HT1080 (cell line): ENCODE measurements at places on chromosomes 7 and 10. TPM values are rescaled to one million over a fixed set of nuclear protein-coding genes. Genes with fewer than 3 reads are reported as not detected.

Gene ZNF518A
- total RNA-seq: 11.4 and 13.3 TPM in 2 replicates

Gene SLC26A3
- total RNA-seq: not detected in 2 replicates

Gene WDFY4
- 0.67 and 0.69 TPM in 2 replicates for total RNA-seq

Gene GNG11
- 17.6 and 22.9 TPM in 2 replicates for total RNA-seq

Gene SPAM1
- total RNA-seq: not detected in 2 replicates

Gene PANK1
- total RNA-seq: 3.8 and 5.0 TPM in 2 replicates

Gene UCMA
- total RNA-seq: not detected in 2 replicates

Gene NPSR1
- total RNA-seq: not detected in 2 replicates

Gene ATRNL1
- total RNA-seq: 0.47 and 1.2 TPM in 2 replicates

Gene PHKG1
- 0.10 and 0.58 TPM in 2 replicates for total RNA-seq

Gene CHAT
- not detected in 2 replicates for total RNA-seq

Gene GPR15LG
- not detected in 2 replicates for total RNA-seq

Gene ACSL5
- 0.17 and 0.63 TPM in 2 replicates for total RNA-seq

Gene C10orf67
- 0.10 and 0.50 TPM in 2 replicates for total RNA-seq

Gene ENKUR
- 0.26 and 0.53 TPM in 2 replicates for total RNA-seq

Gene WNT8B
- total RNA-seq: not detected in 2 replicates

Gene ABCB4
- 0.42 and 1.1 TPM in 2 replicates for total RNA-seq

Gene RET
- 0.03 and 0.06 TPM in 2 replicates for total RNA-seq

Gene OR2A12
- not detected in 2 replicates for total RNA-seq

Gene INSYN2A
- 0.23 and 0.55 TPM in 2 replicates for total RNA-seq

Gene NYAP1
- 0.10 and 0.20 TPM in 2 replicates for total RNA-seq

Gene NAT16
- not detected in 2 replicates for total RNA-seq

Gene DOCK1
- 26.4 and 28.6 TPM in 2 replicates for total RNA-seq

Gene NME8
- not detected in 2 replicates for total RNA-seq

Gene PKD2L1
- total RNA-seq: not detected in 2 replicates

Gene ADAM8
- total RNA-seq: 1.6 and 4.2 TPM in 2 replicates

Gene RPEL1
- total RNA-seq: not detected in 2 replicates

Gene SLC26A4
- 4.3 TPM in 2 replicates for total RNA-seq

Gene STEAP1B
- 0.08 TPM in 1 of 2 replicates, not detected in the other for total RNA-seq

Gene FAM241B
- 4.1 and 4.6 TPM in 2 replicates for total RNA-seq

Gene PRKG1
- 3.7 and 3.9 TPM in 2 replicates for total RNA-seq

Gene EPHB6
- total RNA-seq: 1.5 and 4.0 TPM in 2 replicates
